Esophagus squamous epithelium (tissue), 5 donors: ENCODE measurements at places on chromosomes 5 and 9.

GRCh38 chr9:24090566-24090965 is 264.5 kb upstream of the ELAVL2 start:
- DNase-seq = no peak

DNA sequence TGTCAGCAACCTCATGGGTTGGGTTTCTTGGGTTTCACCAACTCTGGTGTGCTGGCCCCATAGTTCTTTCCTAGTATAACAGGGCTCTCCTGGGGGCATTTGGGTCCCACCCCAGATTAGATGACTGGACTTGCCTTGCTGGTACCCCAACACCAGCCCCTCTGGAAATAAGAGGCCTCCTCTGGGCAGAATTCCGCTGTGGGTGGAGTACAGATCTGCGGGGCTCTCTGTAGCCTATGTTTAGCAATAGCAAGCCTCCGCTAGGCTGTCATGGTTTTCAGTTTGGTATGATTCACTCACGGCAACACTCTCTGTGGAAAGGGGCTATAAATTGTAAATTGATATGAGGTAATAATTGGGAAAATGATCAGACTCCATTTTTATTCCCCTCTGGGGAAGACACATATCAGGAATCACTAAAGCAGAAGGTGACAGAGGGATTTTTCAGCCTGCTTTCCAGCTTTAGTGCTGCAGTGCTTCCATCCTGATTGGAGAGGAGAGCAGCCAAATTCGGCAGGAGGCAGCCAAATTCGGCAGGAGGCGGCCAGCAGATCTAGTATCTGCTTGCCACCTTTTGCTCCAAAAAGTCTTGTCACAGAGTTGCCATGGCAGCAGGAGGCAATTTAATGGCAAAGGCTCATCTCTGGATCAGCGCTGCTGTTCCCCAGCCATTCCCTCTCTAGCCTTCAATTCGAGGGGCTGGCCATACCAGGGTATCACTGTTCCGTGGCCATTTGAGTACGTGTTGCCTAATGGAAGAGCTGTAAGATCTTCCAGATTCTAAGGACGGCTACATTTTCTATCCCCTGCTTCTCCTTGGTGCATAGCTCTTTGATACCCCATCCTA is 84.6 kb downstream of the SLC44A1 start:
- no peak for DNase-seq

GRCh38 chr9:130936285-130937117 is 2.5 kb downstream of the FIBCD1 start:
- no peak for DNase-seq

DNA sequence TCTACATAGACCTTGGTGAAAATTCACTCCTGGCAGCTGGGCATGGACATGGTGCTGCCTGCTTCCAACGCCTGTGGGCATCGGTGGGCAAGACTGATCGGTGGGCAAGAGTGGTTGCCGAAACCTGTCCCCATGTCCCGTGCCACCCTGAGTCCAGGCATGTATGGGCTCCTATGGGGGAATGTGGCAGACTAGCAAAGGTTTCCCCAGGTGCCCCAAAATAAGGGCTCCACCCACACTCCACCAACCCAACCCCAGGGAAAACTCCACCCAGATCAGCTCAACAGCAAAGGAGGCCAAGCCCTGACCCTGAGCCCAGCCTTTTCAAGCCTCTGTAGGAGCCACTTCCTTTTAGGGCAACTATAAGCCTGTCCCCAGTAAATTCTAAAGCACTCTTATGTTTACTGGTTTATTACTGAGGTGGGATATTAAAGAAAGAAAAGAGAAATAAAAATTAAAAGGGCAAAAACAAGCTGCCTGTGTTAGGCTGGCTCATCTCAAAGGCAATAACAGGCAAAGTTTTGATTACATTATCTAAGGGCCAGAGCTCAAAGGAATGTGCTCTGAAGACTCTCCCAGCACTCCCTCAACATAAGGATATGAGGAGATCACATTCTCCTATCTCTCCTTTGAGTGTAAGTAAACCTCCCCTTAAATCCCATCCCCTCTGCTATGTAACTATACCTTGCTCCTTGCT is 8.9 kb upstream of the SPATA31E1 start:
- DNase-seq = no peak

GRCh38 chr9:71797266-71797665 is 29.0 kb upstream of the CEMIP2 start:
- DNase-seq = no peak

DNA sequence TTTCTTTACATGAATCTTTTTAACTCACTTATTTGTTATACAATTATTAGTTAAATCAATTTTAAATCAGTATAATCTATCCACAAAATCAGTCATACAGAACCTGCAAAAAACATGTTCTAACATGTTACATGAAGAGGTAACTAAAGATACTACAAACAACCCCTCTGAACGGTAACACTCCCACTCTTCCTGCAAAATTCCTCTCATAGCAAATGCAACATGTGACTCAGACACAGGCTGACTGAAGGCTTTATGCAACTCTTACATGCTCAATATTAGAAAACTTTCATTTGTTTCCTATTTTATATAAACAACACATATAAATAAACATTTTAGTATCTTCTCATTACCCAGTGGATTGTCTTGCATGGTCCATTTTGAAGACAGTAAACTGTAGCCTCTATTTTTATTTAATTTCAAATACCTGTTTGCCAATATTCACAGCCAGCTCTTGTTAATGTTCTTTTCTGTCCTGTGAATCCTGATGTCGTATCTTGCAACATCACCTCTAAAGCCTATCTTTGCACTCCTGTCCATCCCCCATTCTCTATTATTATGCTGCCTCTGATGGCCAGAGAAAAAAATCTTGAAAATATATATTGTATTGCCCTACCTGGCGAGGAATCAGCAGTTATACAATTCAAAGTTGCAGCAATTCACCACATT is 100.5 kb upstream of the CCDC152 start:
- DNase-seq = no peak

DNA sequence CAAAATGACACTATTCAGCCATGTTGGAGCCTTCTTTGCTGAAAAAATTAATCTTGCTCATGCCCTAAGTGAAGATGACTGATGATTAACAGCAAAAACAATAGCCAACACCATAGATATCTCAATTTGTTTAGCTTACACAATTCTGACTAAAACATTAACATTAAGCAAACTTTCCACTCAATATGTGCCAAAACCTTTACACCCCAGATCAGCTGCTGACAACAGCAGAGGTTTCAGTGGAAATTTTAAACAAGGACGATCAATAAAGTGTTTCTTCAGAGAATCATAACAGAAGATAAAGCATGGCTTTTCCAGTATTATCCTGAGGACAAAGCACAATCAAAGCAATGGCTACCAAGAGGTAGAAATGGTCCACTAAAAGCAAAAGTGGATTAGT is 254.4 kb upstream of the GRAMD2B start:
- DNase-seq = no peak

- DNase-seq = no peak
Observed at GRCh38 chr5:40914835-40915234, 5.5 kb downstream of the C7 start.

DNA sequence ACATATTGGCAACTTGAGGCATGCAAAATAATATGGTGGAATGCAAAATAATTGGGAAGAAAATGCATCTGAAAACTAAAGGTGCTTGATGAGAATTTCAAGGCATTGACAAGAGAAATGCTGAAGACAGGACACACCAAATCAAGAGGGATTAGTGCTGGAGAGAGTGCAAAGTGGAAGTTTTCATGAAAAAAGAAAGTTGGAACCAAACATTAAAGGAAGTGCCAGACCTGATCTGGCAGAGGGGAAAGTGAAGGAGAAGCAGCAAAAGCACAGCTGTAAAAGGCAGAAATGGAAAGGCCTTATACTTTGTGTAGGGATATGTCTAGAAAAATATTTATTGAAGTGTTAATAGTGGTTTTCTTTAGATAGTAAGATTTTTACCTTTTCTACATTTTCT is 35.3 kb upstream of the FYB1 start:
- DNase-seq = no peak

DNA sequence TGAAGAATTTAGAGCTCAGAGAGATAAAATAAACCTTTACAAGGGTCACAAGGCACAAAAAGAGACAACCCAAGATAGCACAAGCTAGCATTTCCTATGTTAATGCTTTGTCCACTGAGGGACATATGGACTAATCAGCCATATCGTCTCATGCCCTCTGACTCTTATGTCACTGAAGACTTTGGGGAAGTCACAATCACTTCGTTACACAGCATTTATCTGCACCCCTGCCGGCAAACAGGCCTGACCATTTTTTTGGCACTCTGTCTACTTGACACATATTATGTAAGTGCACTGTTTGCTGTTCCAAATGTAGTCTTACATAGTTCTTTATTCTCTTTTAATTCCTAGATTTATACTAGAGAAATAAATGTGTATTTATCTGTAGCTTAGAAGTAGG is 13.9 kb upstream of the BNC2 start:
- DNase-seq = no peak

- DNase-seq = no peak
Observed at GRCh38 chr5:110086658-110087388, 397.1 kb downstream of the MAN2A1 start.

DNA sequence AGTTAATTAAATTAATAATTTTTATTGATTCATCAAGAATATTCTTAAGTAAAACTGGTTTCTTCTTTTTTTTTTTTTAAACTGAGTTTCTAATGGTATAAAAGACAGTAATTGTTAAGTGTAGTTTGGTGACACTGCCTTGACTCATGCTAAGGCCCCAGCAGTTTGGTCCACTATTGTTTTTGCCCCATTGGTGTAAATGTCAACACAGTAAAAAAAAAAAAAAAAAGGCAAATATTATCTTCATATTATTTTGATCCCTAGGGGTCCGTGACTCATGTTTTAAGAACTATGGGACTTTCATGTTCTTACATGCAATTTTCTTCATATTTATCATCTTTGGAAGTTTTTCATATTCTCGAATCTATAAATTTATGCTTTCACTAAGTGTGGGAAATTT is 29.2 kb upstream of the JAK2 start:
- DNase-seq = no peak

DNA sequence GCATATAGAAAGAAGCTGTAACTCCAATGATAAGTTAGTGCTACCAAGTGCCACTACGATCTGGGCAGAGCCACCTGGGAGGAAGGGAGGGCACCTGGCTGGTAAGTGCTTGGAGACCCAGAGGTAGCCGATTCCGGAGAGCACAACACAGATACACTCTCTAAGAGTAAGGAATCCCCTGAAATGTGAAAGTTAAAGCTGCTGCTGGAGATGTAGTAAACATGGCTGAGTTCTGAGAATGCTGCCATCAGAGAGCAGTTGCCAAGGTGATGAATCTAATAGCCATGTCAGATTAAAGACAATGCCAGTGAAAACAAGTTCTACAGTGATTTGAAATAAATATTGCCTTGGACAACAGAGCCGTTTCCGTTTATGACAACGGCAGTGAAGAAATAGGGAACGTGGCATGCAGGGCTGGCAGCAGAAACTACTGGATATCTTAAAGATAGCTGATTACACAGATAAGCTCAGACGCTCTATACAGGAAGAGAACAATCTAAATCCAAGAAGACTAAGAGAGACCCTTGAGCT is 561.2 kb upstream of the C9orf72 start:
- DNase-seq = no peak

GRCh38 chr5:140108093-140109017 is 5.6 kb upstream of the PURA start:
- DNase-seq = no peak

GRCh38 chr5:126656401-126657007 is 55.8 kb downstream of the PHAX start:
- no peak for DNase-seq
